M059J (cell line): ENCODE measurements at places on chromosomes 12 and 14.

GRCh38 chr12:14473707-14474287 is 93.9 kb downstream of the PLBD1 start:
- DNase-seq: peak; percentile 36

DNA sequence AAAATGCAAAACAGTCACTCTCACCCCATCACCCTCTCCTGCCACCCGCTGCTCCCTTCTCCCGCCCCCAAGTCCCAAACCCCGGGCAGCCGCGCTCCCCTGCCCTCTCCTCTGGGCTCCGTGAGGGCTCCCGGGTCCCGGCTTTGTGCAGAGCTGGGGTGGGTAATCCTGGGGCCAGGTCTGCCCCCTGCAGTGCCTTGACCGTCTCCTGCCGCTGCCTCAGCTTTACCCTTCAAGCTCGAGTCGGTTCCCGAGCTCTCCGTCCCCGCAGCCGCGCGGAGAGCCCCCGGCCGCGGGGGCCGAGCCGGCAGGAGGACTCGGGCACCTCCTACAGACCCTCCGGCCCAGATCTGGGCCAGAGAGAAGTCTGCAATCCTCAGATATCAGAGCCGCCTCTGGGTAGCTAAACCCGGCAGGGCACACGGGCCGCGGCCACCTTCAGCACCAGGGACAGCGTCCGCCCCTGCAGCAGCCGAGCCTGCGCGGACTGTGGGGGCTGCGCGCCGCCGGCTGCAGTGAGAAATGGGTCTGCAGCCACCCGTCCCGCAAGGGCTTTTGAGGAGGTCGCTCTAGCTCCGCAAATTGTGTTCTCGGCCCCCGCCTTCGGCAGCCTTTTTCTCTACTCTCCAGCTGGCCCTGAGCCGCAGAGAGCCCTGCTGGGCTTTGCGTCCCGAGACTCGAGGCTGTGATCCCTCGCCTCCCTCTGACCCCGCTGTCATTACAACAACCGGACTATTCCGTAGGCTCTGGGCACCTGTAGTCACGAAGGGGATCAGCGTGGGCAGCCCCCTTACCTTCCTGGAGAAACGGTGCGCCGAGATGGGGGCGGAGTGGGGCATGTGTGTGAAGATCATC is 1.2 kb downstream of the PRMT8 start:
- peak; percentile 36 for DNase-seq

DNA sequence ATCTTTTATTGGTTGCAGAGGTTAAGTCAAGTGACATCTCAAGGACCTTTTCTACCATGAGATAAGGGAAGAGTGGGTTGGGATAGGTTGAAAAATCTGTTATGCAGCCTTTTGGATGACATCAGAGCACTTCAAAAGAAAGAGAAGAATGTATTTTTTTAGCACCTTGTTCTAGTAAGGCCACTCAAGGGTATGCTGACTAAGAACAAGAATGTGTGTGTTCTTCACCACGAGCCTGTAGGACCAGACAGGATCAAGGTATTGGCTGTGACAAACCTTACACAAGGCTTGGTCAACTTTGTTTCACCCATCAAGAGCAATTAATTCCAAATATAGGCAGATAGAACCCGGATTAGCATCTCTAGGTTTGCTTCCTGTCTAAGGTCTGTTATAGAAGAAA is 142.5 kb downstream of the SAMD4A start:
- no peak for DNase-seq

- no peak for DNase-seq
These were observed 581.2 kb downstream of the LRFN5 start for GRCh38 chr14:42187846-42188245.

- no peak for DNase-seq
These were observed 42.0 kb downstream of the NAA25 start for GRCh38 chr12:112066566-112066965.

DNA sequence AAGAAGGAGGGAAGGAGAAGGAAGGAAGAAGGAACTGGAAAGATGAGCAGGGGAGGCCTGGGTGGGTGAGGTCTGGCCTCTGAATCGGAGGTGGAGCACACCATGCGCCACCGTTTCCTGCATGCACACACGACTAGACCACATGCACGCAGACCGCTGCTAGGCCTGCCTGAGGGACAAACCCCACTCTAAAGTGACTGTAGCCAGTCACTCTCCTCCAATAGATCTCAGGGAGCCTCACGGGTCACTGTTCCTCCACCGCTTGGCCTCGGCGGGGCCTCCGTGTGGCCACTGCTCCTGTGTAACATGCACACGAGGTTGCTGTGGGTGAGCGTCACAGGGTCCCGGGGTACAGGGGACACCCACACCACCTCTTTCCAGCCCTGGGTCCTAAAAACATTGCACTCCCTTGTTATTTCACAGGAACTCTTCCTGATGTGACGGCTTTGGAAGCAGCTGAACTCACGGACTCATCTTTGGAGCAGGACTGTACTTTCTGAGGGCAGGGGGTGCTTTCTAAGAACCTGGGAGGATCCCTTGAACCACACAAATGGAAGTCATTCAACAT is 17.6 kb upstream of the CEBPE start:
- DNase-seq: no peak

GRCh38 chr12:63877693-63878092 is 33.2 kb downstream of the SRGAP1 start:
- DNase-seq: no peak

DNA sequence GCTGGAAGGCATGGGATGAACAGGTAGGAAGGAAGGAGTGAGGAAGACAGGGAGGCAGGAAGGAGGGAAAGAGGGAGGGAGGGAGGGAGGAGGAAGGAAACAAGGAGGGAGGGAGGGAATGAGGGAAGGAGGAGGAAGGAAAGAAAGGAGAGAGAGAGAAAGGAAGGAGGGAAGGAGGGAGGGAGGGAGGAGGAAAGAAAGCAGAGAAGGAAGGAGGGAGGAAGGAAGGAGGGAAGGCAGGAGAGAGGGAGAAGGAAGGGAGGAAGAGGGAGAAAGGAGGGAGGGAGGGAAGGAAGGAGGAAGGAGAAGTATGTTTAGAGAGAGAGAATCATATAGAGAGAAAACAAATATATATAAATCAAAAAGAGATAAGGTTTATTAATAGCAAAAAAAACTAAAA is 175.9 kb upstream of the FOXN3 start:
- DNase-seq: no peak

- no peak for DNase-seq
These were observed 143.4 kb downstream of the RTN1 start for GRCh38 chr14:59727073-59727661.

DNA sequence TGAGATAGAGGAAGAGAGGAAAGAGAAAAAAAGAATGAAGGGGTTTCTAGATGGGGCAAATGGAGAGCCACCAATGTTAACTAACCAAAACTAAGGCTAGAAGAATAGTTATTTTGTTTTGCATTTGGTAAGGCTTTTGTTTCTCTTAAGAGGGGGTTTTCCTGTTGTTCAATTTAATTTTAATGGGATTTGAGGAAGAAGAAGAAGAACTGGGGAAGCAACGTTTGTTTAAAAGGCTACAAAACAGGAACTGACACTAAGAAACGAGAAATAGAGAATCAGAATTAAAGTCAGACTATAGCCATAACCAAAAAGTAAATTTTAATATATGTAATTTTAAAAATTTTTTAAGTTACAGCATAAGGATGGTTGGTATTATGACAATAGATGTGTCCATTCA is 13.7 kb downstream of the TXNDC16 start:
- DNase-seq: no peak

DNA sequence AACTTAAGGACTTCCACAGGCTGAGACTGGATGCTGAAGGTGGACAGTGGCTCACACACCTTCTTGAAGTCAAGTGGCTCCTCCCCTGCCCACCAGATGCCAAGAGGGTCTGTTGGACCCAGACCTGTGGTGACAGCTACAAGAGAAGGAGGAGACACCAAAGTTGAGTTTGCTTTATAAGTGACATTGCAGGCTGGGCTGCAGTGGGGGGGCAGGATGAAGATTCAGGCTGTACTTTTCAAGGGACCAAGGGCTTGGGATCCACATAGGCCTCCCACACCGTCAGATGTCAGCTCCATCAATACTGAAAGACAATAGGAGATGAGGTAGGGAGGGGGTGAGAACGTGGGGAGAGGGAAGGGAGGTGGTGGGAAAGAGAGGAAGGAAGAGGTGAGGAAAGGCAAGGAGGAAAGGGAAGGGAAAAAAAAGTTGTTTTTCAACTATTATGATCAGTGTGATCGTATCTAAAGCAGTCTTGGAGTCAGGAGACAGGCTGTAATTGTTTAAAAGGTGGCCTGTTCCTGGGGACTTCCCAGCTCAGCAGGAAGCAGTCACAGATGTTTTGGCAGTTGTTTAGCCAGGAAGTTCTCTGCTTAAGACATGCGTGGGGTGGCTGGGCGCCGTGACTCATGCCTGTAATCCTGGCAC is 84.1 kb upstream of the RESF1 start:
- peak; percentile 86 for DNase-seq

DNA sequence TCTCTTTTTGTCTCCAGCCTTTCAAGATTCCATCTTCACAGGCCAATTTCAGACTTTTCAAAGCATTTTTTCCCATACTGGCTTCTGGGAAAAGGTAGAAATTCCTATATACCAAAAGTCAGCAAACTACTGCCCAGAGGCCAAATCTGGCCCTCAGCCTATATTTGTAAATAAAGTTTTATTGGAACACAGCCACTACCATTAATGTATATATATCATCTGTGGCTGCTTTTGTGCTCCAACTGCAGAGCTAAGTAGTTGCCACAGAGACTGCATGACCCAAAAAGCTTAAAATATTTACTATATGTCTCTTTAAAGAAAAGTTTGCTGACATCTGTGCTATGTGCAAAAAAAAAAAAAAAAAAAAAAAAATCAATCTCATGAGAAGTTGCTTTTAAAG is 76.3 kb downstream of the KSR2 start:
- DNase-seq: no peak

DNA sequence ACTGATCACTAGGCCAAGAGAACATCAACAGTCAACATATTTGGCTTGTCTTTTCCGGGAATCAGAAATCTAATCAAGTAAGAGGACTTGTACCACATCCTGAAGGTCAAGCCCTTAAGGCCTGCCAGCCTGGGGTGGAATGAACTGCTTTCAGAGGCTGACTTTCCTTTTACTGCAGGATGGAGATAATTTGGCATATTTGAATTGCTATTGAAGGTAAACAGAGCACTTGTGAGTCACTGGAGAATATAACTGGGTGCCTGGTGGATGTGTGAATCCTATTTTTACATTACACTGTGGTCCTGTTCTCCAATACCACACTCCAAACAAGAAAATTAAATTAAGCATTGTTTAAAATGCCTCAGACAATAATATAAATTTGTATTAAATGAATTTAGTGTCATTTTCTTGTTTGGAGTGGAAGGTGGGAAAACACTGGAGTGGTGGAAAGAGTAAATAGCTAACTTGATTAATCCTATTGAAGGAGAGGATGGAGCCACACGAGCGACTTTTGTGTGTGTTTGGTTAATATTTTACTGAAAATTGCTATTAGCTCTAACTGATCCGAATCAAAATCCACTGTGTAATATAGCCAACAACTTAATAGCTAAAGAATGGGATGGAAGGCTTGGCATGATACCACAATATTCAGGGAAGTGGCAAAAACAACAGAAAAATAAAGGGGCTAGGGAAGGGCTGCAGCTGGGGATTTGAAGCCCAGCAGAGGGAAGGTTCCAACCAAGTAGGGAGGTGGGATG is 89.4 kb downstream of the OTX2 start:
- no peak for DNase-seq

GRCh38 chr12:4448943-4449850 is 3.6 kb upstream of the FGF6 start:
- no peak for DNase-seq

GRCh38 chr14:30218907-30219306 is 291.3 kb upstream of the PRKD1 start:
- DNase-seq: no peak

DNA sequence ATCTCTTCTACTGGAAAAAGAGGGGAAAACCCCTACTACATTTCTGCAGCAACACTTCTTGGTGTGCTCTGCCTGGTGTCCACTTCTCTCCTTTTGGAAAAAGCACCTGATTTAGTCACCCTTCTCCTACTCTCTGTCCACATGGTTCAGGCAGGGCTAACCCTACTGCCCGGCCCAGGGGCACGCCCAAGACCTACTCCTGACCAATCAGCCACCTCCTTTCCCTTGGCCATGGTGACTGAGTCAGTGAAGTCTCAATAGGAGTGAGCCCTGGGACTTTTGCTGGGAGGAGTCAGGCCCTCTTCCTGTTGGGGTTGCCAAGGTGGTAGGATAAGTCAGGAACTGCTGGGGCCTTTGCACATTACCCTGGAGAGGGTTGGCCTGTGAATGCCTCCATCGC is 52.5 kb upstream of the MYL2 start:
- DNase-seq: no peak

DNA sequence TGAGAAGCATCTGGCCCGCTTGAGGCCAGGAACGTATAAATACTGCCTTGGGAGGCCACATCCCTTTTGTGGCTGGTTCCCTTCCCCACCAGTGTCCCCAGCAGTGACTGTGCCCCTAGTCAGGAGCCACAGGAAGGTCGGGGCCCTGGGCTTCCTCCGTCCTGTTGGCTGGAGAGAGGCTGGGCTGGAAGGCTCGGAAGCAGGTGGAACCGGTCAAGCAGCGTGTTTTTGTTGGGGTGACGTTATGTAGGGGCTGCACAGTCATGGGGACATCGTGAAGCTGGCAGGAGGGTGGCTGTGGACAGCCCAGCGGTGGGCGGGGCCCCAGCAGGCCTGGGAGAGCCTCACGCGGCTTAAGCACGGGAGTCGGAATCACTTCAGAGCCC is 10.1 kb downstream of the XRCC3 start:
- DNase-seq: no peak

- DNase-seq: peak; percentile 78
These were observed 13.6 kb downstream of the PLEKHG3 start for GRCh38 chr14:64717870-64718269.

DNA sequence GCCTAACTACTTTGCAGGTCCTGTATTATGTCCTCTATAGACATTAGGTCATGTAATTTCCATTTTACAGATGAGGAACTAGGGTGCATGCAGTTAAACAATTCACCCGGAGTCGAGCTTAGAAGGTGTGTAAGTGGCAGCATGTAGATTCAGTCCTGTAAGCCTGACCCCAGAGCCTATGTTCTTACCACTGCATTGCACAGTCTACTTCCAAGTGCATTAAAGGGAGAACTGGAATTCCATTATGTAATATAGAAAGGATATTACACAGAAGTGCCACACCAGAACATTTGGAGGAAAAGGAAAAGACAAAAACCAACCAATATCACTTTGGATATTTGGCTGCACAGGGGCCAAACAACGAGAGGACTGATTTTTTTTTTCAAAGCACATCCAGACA is 1.2 kb downstream of the GLT8D2 start:
- no peak for DNase-seq

GRCh38 chr12:81797100-81797499 is 38.0 kb upstream of the PPFIA2 start:
- DNase-seq: no peak
